ENCODE measurements at places on chromosomes 3 and 15.

GRCh38 chr3:184272269-184272668, 3.6 kb upstream of the ECE2 start:
- DNase-seq: no peak

GRCh38 chr3:52846432-52846965, 11.7 kb upstream of the MUSTN1 start:
- DNase-seq: no peak

GRCh38 chr3:157104928-157105652, 54.9 kb downstream of the CCNL1 start:
- no peak for DNase-seq

DNA sequence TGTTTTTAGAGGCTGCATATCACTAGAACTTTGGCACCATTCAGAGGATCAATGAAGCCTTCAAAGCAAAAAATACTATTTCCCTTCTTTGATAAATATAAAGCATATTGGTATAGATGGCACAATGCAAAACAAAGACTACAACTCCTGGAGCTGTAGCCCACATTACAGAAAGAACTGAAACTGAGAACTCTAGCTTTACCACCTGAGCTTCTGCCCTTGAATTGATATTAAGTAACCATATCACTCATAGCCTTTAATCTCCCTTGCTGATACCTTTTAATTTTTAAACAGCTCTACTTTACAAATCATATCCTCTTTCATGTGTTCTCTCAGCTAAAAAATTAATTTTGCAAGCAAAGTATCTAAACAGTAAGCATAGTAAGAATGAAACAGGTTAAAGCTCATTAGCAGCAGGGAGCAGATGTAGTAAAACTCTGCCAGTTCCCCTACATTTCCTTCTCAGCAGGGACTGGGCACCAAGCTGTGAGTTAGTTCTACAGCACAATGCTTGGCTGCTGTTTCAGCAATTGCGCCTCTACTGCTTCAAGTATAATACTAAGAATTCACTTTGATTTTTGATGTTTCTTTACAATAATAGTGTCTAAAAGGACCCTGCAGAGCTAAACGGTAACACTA, 97.9 kb upstream of the NANOGP8 start:
- no peak for DNase-seq

- no peak for DNase-seq
These were observed 23.9 kb downstream of the FAM174B start for GRCh38 chr15:92631721-92632120.

DNA sequence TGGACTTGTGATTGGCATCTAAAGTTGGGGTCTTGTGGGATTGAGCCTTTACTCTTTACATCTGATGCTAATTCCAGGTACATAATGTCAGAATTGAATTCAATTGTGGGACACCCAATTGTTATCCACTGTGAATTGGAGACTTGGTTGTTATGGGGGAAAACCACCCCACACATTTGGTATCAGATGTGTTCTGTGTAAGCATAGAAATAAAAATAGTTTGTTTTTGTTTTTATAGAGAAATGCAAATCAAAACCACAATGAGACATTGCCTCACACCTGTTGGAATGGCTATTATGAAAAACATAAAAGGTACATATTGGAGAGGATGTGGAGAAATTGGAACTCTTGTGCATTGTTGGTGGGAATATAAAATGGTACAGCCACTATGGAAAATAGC, 58.5 kb downstream of the CPA3 start:
- no peak for DNase-seq

- no peak for DNase-seq
These were observed 2.2 kb upstream of the TRAK1 start for GRCh38 chr3:42088803-42089530.

DNA sequence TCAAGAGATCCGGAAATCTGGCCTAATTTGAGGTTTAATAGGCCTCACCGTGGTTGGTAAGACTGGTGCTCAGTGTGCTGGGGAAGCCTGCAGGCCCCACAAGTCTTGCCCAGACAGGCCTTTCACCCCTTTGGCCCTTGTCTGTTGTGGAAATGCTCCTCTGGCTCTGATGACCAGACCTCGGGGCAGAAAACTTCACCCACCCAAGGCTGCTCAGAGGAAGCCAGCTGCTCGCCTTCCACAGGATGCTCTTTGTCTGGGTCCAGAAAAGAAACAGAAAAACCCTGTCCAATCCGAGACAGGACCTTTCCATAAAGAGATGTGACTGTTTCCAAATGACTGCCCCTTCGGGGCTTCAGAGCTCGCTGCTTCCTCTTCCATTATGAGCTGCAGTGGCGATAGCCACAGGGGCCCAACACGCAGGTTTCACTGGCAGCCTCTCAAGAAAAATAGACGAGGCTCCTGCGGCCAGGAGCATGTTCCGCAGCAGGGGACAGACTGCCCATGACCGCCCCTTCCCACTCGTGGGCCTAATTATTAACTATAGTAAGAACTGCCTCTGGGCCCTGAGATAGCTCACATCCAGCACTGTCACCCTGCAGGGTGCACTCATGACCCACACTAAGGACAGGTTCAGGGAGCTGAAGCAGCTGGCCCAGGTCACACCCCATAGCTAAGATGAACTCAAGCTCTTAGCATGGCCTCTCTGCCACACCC, 6.8 kb upstream of the SNX22 start:
- DNase-seq: no peak

GRCh38 chr15:59349680-59350420, 22.8 kb downstream of the MYO1E start:
- DNase-seq: peak; percentile 93

DNA sequence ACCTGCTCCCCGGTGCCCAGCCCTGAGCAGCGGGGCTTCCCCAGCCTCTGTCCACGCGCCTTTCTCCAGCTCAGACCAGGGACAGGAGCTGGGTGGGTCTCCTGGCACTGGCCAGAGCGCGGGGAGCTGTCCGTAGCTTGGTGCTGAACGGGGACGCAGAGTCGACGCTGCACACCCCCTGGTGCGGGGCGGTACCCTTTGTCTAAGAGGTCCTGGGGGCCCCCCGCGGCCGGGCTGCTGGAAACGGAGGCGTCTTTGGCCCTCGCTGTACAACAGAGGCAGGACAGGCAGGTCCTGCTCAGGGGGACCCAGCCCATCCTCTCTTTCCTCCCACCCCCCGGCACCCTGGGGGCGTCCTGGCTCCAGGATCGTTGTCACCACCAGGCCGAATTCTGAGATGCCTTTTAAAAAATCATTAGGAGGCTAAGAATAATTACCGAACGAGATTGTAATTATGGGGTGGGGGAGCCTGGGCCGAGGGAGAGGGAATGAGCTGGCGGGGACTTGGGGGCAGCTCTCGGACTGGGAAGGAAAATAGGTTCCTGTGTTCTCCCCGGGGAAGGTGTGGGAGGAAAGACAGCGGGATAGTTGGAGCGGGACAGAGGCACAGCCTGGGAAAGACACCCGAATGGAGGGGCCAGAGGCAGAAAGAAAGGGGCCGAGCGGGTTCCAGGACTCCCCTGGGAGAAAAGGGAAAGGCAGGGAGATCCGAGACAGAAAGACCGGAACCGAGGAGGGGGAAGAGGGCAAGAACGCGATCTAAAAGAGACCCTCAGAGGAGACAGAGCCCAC, 4.1 kb upstream of the SKOR1 start:
- DNase-seq: peak; percentile 62

GRCh38 chr15:71231758-71232157, 116.5 kb downstream of the THSD4 start:
- no peak for DNase-seq

DNA sequence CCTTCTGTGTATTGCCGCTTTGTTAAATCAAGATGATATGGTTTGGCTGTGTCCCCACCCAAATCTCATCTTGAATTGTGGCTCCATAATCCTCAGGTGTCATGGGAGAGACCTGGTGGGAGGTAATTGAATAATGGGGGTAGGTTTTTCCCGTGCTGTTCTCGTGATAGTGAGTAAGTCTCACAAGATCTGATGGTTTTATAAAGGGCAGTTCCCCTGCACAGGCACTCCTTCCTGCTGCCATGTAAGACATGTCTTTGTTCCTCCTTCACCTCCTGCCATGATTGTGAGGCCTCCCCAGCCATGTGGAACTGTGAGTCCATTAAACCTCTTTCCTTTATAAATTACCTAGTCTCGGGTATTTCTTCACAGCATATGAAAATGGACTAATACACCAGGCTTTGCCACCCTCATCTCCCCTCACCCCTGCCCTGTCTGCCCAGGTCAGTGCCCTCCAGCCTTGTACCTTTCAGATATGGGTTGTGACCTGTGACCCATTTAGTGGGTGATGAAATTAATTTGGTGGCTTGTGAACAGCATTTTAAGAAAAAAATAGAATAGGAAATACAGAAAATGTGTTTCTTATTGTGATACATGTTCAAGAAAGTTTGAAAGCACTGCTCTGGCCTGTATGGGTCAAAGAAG, 56.1 kb upstream of the MCF2L2 start:
- DNase-seq: no peak

DNA sequence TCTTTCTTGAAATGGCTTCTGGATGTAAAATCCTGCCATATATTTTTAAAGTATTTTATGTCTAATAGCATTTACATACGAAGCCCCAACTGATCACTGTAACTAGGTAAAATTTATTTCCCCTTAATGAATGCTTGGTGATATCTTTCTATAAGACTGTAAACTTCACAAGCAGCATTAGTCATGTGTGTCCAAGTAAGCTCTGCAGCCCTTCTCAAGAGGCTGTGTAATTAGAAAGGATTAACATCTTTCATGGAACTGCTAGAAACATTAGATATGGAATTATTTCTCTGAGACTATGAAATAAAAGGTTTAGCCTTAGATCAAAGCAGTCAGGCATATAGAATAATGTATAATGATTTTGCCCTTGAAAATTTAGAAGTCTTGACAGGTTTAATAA, 143.3 kb downstream of the EPHA3 start:
- no peak for DNase-seq

GRCh38 chr3:193853511-193854219, 260.7 kb downstream of the OPA1 start:
- no peak for DNase-seq

DNA sequence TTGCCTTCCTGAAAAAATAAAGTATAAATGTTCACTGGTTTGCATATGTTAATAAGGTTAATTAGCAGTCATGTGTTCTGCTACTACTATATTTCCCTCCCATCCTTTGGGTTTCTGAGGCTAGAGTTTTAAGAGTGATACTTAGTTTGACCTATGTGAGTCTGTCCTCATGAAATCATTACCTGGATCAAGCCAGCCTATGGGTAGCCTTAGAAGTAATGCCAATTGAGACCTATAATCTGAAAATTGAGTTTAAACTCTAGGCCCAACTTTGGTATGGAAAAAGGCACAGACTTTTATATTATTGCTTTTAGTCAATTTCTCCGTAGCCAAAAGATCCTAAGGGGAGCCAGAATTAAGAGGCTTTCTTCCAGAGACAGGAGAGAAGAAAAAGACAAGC, 18.4 kb upstream of the SOX2 start:
- no peak for DNase-seq

- DNase-seq: peak; percentile 16
These were observed 370.9 kb downstream of the NSUN3 start for GRCh38 chr3:94433811-94434210.

- DNase-seq: no peak
These were observed 38.1 kb downstream of the FSIP1 start for GRCh38 chr15:39744334-39745103.

DNA sequence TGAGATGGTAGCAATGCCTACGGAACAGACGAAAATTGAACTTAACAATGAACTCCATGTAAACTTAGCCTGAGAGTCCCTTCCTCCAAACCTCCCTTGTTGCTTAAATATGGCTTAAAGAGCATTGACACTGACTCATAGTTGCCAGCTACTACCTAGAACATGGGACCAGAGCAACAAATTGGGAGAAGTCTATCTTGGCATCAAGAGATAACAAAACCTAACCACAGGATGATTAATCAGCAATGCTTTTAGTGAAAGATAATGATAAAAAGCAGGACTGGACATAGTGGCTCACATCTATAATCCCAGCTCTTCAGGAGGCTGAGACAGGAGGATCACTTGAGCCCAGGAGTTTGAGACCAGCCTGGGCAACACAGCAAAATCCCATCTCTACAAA, 117.8 kb upstream of the MNS1 start:
- DNase-seq: peak; percentile 1

DNA sequence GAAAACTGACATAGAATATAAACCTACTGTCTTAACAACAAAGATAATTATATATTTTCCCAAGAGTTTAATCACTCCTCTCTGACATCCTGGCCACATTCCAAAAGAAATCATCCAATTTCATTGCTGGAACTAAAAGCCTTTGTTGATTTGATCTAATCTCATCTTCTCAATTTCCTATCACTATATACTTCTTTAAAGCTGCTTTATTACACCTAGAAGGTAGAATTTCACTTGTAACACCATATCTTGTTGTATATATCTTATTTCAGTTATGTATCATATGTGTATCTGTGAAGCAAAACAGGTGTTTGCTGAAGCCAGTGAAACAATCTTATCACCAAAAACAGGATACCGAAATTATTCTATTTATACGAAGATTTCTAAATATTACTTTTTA, 740.2 kb downstream of the ROBO1 start:
- DNase-seq: no peak

DNA sequence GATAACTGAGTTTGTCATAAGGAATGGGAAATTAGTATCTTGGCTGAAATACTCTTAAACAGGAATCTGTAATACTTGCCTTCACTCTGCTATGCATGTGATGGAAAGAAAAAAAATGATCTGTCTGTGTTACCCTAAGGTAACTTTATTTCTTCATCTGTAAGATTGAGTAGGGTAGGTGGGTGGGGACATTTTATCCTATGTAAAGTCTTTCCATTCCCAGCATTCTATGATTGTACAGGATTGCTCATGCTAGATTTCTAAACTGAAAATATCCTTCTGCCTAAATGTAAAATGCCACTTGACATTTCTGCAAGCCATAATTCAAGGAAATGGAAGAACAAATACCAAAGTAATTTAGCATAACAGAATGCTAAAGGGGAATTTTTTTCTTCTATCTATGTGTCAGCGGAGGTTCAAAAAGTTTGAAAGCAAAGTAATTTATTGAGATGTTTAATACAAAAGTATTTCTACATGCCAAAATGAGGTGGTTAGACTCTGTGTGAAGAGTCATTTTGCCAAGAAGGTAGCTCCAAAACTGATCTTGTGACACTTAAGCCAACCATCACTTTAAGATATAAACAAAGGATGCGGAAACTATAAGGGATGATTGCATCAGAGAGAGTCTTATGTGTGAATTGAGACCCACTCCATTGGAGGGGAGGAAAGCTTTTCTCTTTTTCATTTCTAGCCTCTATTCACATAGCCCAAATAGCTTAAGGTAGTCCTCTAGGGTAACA, 46.6 kb upstream of the SERPINI2 start:
- DNase-seq: no peak
